ENCODE measurements at places on chromosomes 2 and 18.

GRCh38 chr18:12253663-12254135 lies 462 bp upstream of the CIDEA start:
- no peak for DNase-seq

GRCh38 chr2:23532391-23533337 lies 147.7 kb downstream of the KLHL29 start:
- no peak for DNase-seq

GRCh38 chr18:8673256-8674209 lies 31.8 kb upstream of the MTCL1 start:
- no peak for DNase-seq

DNA sequence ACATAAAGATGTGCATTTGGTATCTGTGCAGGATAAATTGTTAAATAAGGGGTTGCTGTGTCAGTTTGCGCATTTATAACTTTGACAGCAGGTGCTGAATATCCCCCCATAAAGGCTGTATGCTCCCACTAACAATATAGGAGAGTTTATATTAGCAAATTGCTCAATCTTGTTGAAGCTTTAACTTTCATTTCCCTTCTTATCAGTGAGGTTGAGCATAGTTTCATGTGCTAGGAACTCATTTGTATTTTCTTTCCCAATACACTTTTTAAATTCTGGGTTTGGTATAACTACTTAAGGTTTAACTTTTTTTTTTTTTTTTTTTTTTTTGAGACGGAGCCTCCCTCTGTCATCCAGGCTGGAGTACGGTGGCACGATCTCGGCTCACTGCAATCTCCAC lies 89.0 kb downstream of the FAM117B start:
- no peak for DNase-seq

DNA sequence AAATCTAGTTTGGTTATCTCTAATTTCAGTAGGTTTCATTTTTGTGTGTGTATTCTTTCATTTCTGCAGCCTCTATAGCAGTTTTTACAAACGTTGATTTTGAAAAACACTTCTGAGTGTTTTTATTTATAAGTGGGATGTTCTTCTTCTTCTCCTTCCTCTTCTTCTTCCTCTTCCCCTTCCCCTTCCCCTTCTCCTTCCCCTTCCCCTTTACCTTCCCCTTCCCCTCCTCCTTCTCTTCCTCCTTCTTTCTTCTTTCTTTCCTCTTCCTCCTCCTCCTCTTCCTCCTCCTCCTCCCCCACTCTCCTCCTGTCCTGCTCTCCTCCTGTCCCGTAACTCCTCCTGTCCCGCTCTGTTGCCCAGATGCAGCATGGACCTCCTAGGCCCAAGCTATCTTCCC lies 4.2 kb downstream of the UGGT1 start:
- no peak for DNase-seq

GRCh38 chr2:170488807-170489206 lies 226.3 kb upstream of the SP5 start:
- no peak for DNase-seq

GRCh38 chr2:172561270-172561669 lies 5.4 kb downstream of the PDK1 start:
- no peak for DNase-seq

- no peak for DNase-seq
Observed at GRCh38 chr2:119293900-119294299, 70.3 kb downstream of the STEAP3 start.

GRCh38 chr2:129794540-129794939 lies 184.9 kb upstream of the RAB6C start:
- no peak for DNase-seq

GRCh38 chr2:26504002-26504401 lies 26.1 kb upstream of the OTOF start:
- DNase-seq, result no peak

- DNase-seq, result no peak
Observed at GRCh38 chr2:241686324-241686649, 328 bp downstream of the DTYMK start.

GRCh38 chr2:130258356-130258755 lies 60.1 kb upstream of the TUBA3E start:
- no peak for DNase-seq

GRCh38 chr2:46438102-46438501 lies 41.3 kb upstream of the TMEM247 start:
- no peak for DNase-seq

- no peak for DNase-seq
Observed at GRCh38 chr2:106599540-106599939, 112.4 kb downstream of the CD8B2 start.

GRCh38 chr18:3213300-3214059 lies 6.3 kb downstream of the MYOM1 start:
- no peak for DNase-seq

- no peak for DNase-seq
Observed at GRCh38 chr2:72727356-72727755, 98.5 kb downstream of the EXOC6B start.

GRCh38 chr2:228767196-228767595 lies 503.9 kb downstream of the PID1 start:
- DNase-seq, result no peak

- no peak for DNase-seq
Observed at GRCh38 chr18:58721566-58722239, 50.4 kb downstream of the MALT1 start.

GRCh38 chr18:76426737-76427305 lies 68.2 kb downstream of the ZNF516 start:
- peak; percentile 74 for DNase-seq

DNA sequence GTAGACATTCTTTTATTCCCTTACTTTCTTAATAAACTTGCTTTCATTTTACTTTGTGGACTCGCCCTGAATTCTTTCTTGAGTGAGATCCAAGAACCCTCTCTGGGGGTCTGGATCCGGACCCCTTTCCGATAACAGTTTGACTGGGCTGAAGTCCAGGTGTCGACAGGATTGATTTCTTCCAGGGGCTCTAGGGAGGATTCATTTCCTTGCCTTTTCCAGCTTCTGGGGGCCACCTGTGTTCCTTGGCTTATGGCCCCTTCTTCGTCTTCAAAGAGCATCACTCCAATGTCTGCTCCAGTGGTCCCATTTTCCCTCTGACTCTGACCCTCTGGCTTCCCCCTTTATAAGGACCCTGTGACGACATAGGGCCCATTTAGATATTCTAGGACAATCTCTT lies 67.5 kb downstream of the COPS8 start:
- no peak for DNase-seq

- no peak for DNase-seq
Observed at GRCh38 chr18:23824669-23825068, 135.4 kb downstream of the LAMA3 start.

- DNase-seq, result peak; percentile 64
Observed at GRCh38 chr2:60550178-60550983, 3.1 kb downstream of the BCL11A start.

DNA sequence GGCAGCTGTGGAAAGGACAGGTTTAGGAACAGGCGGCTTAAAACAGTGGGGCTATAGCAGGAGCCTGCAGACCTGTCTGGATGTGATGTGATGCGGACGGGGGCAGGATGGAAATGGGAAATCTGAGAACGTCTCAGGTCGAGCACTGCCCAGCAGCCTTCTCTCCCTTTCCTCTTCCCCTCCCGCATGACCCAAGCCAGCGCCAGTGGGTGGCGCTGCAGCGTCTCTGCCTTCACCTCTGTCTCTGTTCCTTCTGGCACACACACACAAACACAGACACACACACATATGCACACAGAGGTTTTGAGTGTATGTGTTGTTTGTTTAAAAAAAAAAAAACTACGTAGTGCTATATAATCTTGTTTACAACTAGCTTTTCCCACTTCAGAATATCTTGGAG lies 82.0 kb upstream of the SLC66A3 start:
- DNase-seq, result peak; percentile 84

DNA sequence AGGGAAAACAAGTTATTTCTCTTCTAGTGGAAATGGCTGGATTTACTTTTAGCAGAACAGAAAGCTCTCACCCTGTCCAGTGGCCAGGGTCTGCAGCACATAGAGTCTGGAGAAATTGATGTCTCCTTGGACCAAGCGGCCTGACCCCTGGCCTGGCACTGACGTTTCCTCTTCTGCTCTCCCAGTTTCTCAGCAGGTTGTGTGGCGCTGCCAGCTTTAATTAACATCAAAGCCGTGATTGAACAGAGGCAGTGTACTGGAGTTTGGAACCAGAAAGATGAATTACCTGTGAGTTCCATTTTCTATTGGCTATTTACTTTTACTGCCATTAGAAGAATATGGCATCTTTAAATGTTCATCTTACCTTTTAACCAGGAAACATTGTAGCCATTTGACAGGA lies 20.9 kb downstream of the CD8A start:
- DNase-seq, result no peak

DNA sequence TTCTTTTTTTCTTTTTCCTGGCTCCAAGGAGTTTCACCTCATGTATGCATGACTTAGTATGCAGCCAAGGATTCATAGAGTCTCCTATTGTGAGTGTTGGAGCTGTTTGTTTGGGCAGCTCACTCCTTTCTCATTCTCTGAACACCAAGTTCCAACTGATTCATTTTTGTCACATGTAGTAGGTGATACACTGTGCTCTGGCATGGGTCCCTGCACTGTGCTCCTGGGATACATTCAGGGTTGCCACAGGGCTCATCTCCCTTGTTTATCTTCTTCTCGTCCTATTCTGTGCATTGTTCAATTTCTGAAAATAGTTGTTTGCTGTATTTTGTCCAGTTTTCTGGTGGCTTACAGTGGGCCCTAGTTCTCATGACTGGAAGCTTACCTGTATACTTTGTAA lies 96.8 kb downstream of the ZNF407 start:
- DNase-seq, result no peak

DNA sequence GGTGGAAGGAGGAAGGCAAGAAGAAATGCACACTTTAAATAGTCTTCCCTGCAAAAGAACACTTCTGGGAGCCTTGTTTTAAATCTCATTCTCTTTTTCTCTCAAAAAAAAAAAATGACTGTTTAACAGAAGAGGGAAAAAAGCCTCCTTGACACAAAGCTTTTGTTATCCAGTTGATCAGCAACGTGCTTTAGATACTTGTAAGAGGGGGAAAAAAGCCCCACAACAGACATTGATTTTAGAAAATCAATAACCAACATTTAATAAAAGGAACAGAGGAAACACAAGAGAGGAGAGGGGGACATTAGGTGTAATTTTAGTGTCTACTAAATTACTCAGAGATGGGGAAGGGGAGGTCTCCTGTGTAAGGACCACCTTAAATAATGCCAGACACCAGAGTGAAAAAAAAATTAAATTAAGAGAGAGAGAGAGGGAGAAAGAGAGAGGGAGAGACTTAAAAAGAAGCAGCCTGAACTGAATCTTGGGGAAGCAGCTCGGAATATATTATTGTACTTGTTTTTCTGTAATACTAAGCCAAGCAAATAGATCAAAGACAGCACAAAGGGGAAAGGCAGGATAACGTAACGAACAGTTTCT lies 4.7 kb downstream of the ZEB2 start:
- no peak for DNase-seq

- no peak for DNase-seq
Observed at GRCh38 chr18:22335731-22336198, 82.0 kb downstream of the CTAGE1 start.

- DNase-seq, result no peak
Observed at GRCh38 chr2:27356056-27356381, 545 bp downstream of the GTF3C2 start.

DNA sequence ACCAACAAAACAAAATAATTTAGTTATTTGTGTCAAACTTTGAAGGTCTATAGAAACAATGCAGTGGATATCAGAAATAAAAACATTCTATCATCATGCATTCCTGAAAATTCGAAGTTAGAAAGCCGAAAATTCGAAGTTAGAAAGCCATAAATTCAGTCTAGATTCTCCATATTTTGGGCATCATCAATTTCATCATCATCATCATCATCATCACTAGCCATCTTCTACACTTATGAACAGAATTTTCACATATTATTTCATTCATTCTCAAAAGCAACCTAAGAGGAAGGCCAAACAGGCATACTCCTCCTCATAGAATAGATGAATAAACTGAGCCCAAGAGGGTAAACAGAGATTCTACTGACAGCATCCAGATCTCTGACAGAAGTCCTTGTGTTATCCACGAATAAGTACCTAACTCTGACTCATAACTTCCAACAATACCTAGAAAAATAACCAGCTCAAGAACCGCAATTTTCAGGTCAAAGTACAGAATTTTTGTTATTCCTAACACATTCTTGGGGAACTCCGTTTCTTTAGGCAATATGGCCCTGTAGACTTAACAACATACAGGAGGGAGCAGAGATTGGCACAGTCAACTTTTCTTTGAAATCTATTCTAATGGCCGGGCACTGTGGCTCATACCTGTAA lies 84.7 kb downstream of the TCF4 start:
- no peak for DNase-seq

DNA sequence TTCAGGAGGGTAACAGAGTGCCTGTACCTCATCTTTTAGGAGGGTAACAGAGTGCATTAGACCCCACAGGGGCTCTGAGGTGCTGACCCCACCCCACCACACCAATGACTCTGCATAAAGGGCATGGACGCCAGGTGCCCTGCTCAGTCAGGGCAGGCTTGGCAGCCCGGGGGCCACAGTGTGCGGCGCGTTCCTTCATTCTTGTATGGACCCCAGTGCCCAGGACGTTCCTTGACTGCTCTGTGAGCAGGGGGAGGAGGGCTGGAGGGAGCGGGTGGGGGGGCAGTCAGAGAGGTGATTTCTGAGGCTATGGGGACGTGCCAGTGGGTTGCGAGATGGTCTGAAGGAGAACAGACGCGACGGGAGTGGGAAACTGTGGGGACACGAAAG lies 168.7 kb upstream of the NCK2 start:
- DNase-seq, result no peak

- peak; percentile 56 for DNase-seq
Observed at GRCh38 chr18:11951390-11951851, 29.9 kb upstream of the IMPA2 start.
